ENCODE measurements at places on chromosomes 12 and 14.

- DNase-seq: no peak
Measured at GRCh38 chr12:6952863-6953441, 1.8 kb downstream of the PTPN6 start.

DNA sequence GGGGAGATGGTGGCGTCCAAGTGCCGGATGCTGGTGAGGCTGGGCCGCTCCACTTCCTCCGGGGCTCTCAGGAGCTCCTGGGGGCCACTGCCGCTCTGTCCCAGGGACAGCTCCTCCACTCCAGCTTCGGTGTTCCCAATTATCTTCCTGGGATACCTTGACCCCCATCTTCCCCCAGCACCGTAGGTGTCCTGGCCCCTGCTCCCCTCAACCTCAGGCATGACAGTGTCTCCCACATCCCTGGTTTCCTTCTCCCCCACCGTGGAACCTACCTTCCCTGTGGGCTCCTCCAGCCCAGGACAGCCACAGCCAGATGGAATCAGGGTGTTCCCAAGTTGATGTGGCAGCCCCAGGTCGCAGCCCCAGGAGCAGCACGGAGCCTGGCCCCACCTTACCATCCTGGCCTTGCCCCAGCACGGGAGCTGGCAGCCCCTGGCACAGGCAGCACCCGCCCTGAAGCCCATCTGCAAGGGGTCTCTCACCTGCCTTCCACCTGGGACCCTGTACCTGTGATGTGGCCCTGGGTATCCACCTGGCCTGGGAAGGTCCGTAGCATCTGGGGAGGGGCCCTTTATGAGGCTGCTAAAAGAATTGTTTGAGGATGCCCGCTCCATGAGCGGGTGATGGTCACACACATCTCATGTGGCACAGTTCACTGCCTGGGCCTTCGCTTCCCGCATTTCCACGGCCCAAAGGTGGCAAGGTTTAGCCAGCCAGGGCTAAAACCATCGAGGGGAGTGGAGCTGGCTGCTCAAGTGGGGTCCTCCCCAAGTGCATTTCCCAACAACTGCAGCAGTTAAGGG, 4.1 kb downstream of the TMEM121 start:
- no peak for DNase-seq

- no peak for DNase-seq
Measured at GRCh38 chr14:40850191-40850590, 756.5 kb upstream of the LRFN5 start.

- no peak for DNase-seq
Measured at GRCh38 chr12:3078086-3078820, 1.1 kb downstream of the TSPAN9 start.

- no peak for DNase-seq
Measured at GRCh38 chr12:119642986-119643385, 24.9 kb upstream of the PRKAB1 start.

DNA sequence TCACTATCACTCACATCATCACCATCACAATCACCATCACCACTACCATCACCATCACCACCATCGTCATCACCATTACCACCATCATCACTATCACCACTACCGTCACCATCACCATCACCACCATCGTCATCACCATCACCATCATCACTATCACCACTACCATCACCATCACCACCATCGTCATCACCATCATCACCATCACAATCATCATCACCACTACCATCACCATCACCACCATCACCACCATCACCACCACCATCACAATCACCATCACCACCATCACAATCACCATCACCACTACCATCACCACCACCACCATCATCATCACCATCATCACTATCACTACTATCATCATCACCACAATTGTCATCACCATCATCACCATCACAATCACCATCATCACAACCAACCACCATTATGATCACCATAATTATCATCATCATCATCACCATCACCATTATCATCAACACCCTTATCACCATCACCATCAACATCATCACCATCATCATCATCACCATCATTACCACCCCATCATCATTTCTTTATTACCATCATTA, 90.8 kb downstream of the DICER1 start:
- DNase-seq: no peak

DNA sequence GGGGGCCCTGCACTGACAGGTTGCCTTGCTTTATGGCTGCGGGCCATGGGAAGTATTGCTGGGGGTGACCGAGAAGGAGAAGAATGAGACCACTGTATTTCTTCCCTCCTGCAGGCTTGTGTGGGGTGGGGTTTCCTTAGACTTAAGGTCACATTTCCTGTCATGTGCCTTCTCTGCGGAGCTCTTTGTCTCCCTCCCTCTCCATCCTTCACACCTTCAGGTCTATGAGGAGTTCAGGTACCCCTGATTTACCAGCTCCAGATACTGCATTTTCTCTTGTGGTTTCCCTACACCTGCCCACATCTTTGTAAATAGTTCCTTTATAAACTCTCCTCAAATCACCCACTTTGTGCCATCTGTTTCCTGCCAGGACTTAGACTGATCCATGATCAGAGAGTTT, 3.6 kb downstream of the FNTB start:
- DNase-seq: no peak

GRCh38 chr14:22096514-22096895, 422.9 kb upstream of the OR4E1 start:
- no peak for DNase-seq

DNA sequence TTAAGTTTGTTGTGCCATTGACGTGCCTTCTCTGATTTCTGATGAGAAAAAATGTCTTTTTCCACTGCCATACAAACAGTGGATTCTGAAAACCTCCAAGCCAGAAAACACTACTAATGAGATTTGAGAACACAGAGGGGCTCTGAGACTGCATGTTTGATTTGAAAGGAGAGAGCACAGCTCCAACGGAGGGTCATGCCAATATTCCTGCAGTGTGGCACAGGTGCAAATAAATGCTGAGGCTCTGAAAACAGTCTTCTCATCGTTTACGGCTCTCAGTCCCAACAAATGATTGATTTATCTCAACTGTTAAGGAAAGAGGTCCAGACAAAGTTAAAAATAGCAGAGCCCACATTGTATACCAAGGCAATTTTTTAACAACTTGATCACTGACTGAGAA, 128.7 kb downstream of the KCNH5 start:
- no peak for DNase-seq

DNA sequence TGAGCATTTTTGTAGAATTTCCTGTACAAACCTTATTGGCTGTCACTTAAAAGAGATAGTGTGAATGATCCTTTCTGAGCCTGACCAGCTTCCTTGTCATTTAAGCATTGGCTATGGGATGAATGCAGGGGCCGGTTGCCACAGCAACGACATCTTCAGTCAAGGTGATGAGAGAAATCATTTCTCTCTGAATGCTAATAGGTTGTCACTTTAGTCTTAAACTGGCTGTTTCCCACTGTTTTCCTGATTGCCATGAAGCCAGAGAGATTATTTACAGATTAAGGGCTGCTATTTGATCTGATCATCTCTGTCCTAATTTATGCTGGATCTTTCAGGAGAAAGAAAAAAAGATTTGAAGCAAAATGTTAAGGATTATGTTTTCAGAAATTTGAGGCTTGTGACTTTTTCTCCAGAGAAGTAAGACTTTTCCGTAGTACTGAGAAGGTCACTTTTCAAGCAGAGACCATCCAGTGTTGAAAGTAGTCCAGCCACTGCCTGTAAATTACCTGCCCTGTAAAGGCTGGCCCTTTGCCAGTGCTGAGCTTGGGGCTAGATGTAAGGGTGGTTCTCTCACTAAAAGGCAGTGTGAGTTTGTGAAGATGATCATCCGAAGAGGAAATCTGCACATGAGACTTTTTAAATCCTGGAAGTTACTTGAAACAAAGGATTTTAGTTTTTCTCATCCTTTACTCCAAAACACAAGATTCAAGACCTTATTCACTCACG, 235.6 kb downstream of the DACT1 start:
- DNase-seq: no peak

GRCh38 chr14:81309511-81309910, 88.8 kb upstream of the GTF2A1 start:
- DNase-seq: no peak

DNA sequence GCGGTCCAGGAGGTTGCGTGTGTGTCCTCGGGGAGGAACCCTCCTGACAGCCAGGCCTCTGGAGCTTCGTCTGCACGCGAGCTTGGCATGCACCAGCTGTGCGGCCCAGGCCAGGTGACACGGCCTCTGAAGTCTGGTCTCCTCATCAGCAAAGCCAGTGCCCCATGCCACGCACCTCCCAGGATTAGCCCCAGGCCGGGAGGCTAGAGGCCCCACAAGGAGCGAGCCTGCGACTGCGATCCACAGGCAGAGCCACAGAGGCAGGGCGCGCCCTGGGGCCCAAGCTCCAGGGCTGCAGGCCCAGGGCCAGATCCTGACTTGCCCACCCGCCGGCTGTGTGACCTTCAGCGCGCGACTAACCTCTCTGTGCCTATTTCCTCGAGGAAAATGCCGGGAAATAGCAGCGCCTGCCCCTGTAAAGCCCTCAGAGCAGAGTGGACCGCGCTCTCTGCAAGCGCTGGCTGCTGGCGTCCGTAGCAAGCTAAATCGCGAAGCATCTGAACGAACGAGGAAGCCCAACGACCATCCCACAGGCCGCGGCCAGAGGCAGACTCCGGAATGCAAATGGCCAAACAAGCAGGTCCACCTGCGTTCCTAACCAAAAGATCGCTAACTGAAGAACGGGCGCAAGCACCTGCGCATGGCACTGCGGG, 492 bp upstream of the BTBD6 start:
- no peak for DNase-seq
